Suprapubic skin (tissue), 4 donors: ENCODE measurements at places on chromosomes 16 and 17.

GRCh38 chr17:39530513-39530912, 69.2 kb downstream of the CDK12 start:
- no peak overlapping the region for H3K27ac ChIP-seq
- peaks cover 55% of the 10 kb centered on the region for H3K36me3 ChIP-seq
- peaks cover 17% of the 10 kb centered on the region for H3K4me1 ChIP-seq
- no peaks in the 10 kb centered on the region for H3K27me3 ChIP-seq

DNA sequence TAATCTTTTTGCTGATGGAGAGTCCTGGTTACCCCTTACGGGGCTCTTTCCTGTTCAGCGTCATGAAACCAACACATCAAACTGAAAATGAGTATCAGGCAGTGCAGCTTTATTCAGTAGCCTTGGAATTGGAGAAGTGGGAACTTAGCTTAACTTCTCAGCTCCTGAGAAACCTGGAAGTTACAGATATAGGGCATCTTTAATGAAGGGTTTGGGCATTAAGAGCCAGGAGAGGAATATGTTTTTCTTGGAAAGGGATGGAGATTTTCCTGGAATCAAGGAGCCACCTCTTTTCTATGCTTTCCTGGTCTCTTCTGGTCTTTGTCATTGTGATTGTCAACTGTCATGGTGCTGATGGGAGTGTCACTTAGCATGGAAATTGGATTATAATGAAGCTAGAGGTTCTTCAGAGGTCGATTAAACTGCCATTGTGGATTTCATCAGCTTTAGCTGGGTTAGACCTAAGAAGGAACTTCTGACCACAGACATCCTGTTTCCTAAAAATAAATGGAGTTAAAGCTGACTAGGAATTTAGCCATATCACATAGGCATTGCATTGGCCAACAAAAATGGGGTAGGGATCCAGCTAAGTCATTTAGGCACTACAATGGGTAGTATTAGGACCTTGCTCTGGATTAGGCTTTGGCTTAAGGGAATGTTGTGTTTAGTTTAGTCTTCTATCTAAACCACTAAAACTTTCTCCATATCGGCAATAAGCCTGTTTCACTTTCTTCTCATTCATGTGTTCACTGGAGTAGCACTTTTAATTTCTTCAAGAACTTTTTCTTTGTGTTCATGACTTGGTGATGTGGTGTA, 186.4 kb downstream of the BCAS3 start:
- H3K36me3 ChIP-seq = no peaks in the 10 kb centered on the region
- H3K27ac ChIP-seq = no peak overlapping the region
- no peaks in the 10 kb centered on the region for H3K27me3 ChIP-seq
- no peaks in the 10 kb centered on the region for H3K4me1 ChIP-seq
- H3K4me3 ChIP-seq = no peak overlapping the region
- DNase-seq = no peak

GRCh38 chr16:51155820-51156806, 5.0 kb upstream of the SALL1 start:
- H3K36me3 ChIP-seq = no peaks in the 10 kb centered on the region
- no peak overlapping the region for H3K27ac ChIP-seq
- no peak for DNase-seq
- H3K27me3 ChIP-seq = peaks cover 90% of the 10 kb centered on the region

GRCh38 chr16:49013727-49014080, 267.9 kb downstream of the CBLN1 start:
- H3K36me3 ChIP-seq = no peaks in the 10 kb centered on the region
- H3K27me3 ChIP-seq = peaks cover 9% of the 10 kb centered on the region
- H3K4me1 ChIP-seq = no peaks in the 10 kb centered on the region
- no peak overlapping the region for H3K27ac ChIP-seq
- no peak overlapping the region for H3K4me3 ChIP-seq

- H3K4me3 ChIP-seq = no peak overlapping the region
- peaks cover 5% of the 10 kb centered on the region for H3K36me3 ChIP-seq
- no peak overlapping the region for H3K27ac ChIP-seq
- no peak for DNase-seq
- H3K27me3 ChIP-seq = no peaks in the 10 kb centered on the region
Observed at GRCh38 chr17:63190821-63191370, 224.9 kb downstream of the TANC2 start.

DNA sequence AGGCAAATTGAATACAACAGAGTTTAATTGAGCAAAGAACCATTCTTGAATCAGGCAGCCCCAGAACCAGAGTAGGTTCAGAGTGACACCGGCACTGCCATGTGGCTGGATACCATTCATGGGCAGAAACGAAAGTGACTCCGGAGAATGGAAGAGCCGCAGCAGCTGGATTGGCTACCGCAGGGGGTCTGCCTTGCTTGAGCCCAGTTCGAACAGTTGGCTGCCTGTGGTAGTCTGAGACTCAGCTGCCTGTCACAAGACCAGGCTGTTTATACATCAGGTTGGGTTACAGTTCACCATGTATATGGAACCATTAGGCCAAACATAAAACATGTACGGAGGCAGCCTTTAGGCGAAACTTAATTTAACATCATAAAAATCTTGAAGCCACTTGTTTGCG, 205.2 kb upstream of the CHMP6 start:
- no peaks in the 10 kb centered on the region for H3K36me3 ChIP-seq
- no peak overlapping the region for H3K4me3 ChIP-seq
- no peak for DNase-seq
- peaks cover 49% of the 10 kb centered on the region for H3K4me1 ChIP-seq
- H3K27ac ChIP-seq = no peak overlapping the region

DNA sequence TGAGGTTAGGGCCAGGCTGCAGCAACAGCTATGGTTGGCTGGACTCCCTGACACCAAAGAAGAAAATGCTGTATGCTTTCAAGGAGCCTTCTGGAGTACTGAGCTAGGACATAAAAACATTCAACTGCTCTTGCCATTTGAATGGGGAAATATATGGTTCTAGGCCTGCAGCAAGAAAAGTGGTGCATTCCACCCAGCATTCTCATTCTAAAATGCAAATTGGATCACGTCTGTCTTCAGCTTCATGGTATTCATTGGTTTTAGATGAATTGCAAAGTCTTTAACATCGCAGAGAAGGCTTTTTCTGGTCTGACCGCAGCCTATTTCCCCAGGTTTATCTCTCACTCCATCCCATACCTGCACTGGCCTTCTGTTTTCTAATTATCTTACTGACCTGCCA, 27.1 kb upstream of the SOX9 start:
- H3K36me3 ChIP-seq = no peaks in the 10 kb centered on the region
- no peak overlapping the region for H3K4me3 ChIP-seq
- H3K4me1 ChIP-seq = no peaks in the 10 kb centered on the region
- H3K27ac ChIP-seq = no peak overlapping the region
- H3K27me3 ChIP-seq = no peaks in the 10 kb centered on the region

- DNase-seq = no peak
- no peaks in the 10 kb centered on the region for H3K27me3 ChIP-seq
- H3K27ac ChIP-seq = no peak overlapping the region
- peaks cover 4% of the 10 kb centered on the region for H3K4me1 ChIP-seq
- no peak overlapping the region for H3K4me3 ChIP-seq
Observed at GRCh38 chr16:11715246-11715947, 27.3 kb downstream of the TXNDC11 start.

GRCh38 chr17:76461765-76462555, 5.4 kb upstream of the AANAT start:
- no peak overlapping the region for H3K4me3 ChIP-seq
- H3K4me1 ChIP-seq = no peaks in the 10 kb centered on the region
- H3K27ac ChIP-seq = no peak overlapping the region
- no peak for DNase-seq

- H3K27ac ChIP-seq = no peak overlapping the region
- H3K4me3 ChIP-seq = no peak overlapping the region
- no peaks in the 10 kb centered on the region for H3K27me3 ChIP-seq
- H3K4me1 ChIP-seq = no peaks in the 10 kb centered on the region
- H3K36me3 ChIP-seq = peaks cover 77% of the 10 kb centered on the region
Observed at GRCh38 chr17:50354776-50355175, 8.8 kb downstream of the XYLT2 start.

GRCh38 chr17:11511696-11512095, 86.6 kb upstream of the DNAH9 start:
- no peak for DNase-seq
- no peaks in the 10 kb centered on the region for H3K36me3 ChIP-seq
- no peaks in the 10 kb centered on the region for H3K27me3 ChIP-seq
- no peak overlapping the region for H3K27ac ChIP-seq
- H3K4me1 ChIP-seq = no peaks in the 10 kb centered on the region

DNA sequence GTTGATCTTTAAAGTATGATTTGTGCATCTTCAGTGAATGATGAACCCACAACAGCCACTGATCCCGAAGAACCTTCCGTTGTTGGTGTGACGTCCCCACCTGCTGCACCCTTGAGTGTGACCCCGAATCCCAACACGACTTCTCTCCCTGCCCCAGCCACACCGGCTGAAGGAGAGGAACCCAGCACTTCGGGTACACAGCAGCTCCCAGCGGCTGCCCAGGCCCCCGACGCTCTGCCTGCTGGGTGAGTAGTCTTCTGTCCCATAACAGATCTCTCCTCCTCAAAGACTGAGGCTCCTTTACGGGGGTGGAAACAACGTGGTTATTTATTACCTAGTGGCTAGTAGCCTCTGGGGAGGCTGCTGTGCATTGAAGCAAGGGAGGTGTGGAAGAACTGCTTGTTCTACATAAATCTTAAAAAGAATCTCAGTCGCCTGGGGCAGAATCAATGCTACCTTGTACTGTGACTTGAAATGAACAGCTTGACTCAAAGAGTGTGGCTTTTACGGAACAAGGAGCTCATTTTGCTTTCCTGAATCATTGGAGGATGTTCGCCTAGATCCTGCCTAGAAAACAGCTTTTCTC, 63.0 kb upstream of the CLEC18A start:
- H3K36me3 ChIP-seq = peaks cover 16% of the 10 kb centered on the region
- no peak overlapping the region for H3K4me3 ChIP-seq
- H3K27me3 ChIP-seq = no peaks in the 10 kb centered on the region
- H3K27ac ChIP-seq = peak overlapping the region; percentile 48

GRCh38 chr16:4661661-4662060, 31.7 kb upstream of the NUDT16L1 start:
- peaks cover 25% of the 10 kb centered on the region for H3K4me1 ChIP-seq
- no peak overlapping the region for H3K27ac ChIP-seq
- H3K36me3 ChIP-seq = peaks cover 60% of the 10 kb centered on the region
- H3K27me3 ChIP-seq = no peaks in the 10 kb centered on the region
- H3K4me3 ChIP-seq = no peak overlapping the region
- DNase-seq = no peak

DNA sequence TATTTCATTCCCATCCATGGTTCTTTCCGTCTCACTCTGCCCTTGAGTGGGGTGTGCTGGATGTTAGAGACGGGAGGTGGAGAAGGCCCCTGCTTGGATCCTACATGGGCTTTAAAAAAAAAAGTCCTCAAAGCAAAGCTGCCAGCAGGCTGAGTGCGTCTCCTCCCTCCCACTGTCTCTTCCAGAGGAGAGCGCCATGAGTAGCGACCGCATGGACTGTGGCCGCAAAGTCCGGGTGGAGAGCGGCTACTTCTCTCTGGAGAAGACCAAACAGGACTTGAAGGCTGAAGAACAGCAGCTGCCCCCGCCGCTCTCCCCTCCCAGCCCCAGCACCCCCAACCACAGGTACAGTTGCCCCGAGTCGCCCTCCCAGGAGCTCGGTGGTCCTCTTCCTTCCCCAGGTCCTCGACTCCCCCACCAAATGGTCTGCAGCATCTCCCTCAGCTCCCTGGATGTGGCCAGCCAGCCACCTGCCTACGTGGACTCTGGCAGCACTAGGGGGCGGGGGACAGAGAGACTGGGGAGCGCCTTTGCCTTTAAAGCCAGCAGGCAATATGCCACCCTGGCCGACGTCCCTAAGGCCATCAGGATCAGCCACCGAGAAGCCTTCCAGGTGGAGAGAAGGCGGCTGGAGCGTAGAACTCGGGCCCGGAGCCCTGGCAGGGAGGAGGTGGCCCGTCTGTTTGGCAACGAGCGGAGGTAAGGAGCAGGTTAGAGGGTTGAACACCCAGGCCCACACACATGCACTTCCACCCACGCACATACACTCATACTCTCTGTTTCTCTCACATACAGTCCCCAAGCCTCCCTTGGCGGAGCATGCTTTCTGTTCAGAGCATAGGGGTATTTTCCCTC, 68.2 kb downstream of the PLD6 start:
- H3K4me1 ChIP-seq = peaks cover 20% of the 10 kb centered on the region
- no peak for DNase-seq
- no peak overlapping the region for H3K27ac ChIP-seq

GRCh38 chr17:5813357-5813756, 229.0 kb upstream of the NLRP1 start:
- DNase-seq = no peak
- no peaks in the 10 kb centered on the region for H3K36me3 ChIP-seq
- no peak overlapping the region for H3K27ac ChIP-seq
- H3K4me3 ChIP-seq = no peak overlapping the region
- peaks cover 22% of the 10 kb centered on the region for H3K27me3 ChIP-seq
- no peaks in the 10 kb centered on the region for H3K4me1 ChIP-seq

GRCh38 chr17:80035687-80035936, at the start of gene TBC1D16:
Gene TBC1D16 (minus strand): TSS chr17:80035872. CDS start chr17:80013547, 22,325 bp downstream.
- H3K27ac ChIP-seq = peak within 1 kb of the TSS; percentile 85
- H3K27me3 ChIP-seq = no peaks in the 10 kb centered on the region
- H3K4me3 ChIP-seq = peak within 1 kb of the TSS; percentile 67
- DNase-seq = no peak

DNA sequence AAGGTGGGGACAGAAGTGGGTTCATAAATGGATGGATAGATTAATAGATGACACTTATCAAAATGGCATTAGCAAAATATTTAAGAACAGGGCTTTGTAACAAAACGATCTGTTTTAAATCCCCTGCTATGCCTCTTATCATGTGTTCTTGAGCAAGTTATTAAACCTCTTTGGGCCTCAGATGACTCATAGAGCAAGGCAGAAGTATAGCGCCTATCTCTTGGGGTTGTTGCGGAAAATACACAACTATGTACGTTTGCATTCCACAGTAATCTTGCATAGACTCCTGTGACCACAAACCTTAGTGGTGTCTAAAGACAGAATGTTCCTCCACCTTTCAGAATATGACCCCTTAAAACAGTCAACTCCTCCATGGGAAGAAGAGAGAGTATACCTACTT, 116.8 kb downstream of the CDYL2 start:
- no peaks in the 10 kb centered on the region for H3K4me1 ChIP-seq
- no peak overlapping the region for H3K4me3 ChIP-seq
- DNase-seq = no peak
- no peaks in the 10 kb centered on the region for H3K36me3 ChIP-seq

DNA sequence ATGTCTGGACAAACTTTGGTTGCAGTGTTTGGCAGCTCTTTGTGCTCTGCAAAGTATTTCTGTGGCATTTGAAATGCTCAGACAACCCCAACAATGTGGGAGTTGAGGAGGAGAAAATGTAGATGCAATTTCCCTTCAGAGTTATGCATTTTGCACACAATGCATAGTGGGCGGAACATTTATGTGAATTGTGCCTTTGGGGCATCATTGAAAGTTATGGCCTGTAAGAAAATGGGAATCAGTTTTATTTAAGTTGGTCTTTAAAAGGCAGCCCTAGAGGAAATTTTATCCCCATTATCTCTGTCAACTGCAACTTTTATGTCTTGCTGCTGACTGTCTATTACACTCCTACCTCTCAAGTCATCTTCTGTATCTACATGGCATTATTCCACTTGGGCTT, 176.2 kb downstream of the MAP2K6 start:
- no peak overlapping the region for H3K27ac ChIP-seq
- H3K27me3 ChIP-seq = no peaks in the 10 kb centered on the region
- no peaks in the 10 kb centered on the region for H3K4me1 ChIP-seq
- H3K4me3 ChIP-seq = no peak overlapping the region
- DNase-seq = no peak

- no peaks in the 10 kb centered on the region for H3K27me3 ChIP-seq
- no peak for DNase-seq
- no peak overlapping the region for H3K4me3 ChIP-seq
- H3K4me1 ChIP-seq = peaks cover 8% of the 10 kb centered on the region
Observed at GRCh38 chr17:10754109-10754508, 24.3 kb upstream of the TMEM220 start.
